Activated naive CD4-positive, alpha-beta T cell treated with anti-CD3 and anti-CD28 coated beads, Interleukin-2, amount 50 U/mL, for 16 hours (primary cell): ENCODE measurements at places on chromosomes 4 and X.

- DNase-seq: no peak
These were observed 8.6 kb upstream of the FGF5 start for GRCh38 chr4:80257851-80258250.

DNA sequence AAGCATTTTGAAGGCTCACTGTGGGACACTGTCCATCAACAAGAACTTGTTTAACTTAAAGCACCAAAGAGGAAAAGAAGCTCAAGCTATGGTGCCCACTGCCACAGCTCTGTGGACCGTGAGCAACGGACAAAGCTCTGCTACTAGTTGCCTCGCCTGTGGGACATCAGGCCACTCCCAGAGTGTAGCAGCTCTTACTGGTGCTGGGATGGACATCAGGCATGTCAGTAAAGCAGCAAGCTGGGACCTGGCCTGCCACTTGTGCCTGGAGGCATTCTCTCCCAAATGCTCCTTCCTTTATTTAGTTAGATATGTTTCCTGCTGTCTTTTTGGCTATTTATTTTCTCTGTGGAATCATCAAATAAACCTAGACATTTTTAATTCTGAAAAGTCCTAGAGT, 46.7 kb downstream of the TMEM154 start:
- no peak for DNase-seq

- no peak for DNase-seq
These were observed 116.8 kb upstream of the ZCCHC13 start for GRCh38 chrX:74187211-74187610.

DNA sequence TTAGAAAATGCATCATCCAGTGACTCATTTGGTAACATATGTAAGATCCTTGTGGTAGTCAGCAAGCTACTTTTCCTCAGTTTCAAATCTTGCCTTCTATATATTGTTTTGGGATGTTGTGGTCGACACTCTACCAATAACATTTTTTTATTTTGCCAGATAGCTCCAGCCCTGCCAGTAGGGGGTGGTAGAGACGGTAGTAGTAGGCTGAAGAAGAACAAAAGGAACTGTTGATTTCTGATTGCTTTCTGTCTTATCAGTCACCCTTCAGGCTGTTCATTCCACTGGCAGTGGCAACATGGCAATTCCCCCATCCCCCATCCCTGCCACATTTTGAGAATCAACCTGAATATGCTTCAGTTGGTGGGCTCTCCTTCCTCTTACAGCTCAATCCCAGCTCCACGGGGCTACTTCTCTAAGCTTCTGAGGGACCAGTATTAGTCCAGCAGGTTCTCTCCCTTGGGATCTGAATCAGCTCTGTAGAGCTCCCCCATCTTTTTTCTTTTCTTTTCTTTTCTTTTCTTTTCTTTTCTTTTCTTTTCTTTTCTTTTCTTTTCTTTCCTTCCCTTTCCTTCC, 171.5 kb upstream of the VEGFC start:
- no peak for DNase-seq

DNA sequence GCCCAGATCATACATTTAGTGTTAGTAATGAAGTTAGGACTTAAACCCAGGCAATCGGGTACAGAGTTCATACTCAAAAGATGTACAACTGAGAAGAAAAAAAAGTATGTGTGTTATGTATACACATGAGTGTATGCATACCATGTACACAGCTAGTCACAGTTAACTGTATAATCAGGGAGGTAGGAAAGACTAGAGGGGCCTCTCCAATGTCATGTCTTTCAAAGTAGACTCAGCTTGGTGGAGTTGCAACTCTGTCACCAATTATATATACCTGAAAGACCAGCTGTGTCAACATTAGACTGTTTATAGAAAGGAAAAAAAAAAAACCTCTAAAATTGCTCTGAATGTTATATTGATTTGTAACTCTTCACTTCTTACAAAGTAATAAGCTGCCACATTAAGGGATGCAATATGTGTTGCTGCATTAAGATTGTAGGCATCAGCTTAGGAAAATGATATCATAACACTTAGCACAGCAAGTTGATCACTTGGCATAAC, 167.5 kb downstream of the DCTD start:
- DNase-seq: no peak

DNA sequence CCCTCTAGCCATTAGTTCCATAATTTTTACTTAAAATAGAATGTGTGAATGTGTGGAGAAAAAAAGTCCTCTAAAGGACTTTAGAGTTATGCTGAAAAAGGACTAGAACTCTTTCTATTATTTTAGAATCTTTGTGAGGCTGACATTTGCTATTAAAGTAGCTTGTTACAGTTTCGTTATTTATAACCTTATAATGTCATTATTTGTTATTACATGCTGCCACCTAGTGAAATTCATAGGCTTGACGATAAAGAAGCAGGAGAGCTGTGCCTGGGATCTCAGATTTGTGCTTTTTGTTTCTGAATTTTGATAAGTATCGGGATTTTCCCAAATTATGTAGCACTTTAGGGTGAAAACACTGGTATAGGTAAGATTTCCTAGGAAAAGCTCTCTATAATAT, 38.5 kb upstream of the TAPT1 start:
- DNase-seq: no peak

DNA sequence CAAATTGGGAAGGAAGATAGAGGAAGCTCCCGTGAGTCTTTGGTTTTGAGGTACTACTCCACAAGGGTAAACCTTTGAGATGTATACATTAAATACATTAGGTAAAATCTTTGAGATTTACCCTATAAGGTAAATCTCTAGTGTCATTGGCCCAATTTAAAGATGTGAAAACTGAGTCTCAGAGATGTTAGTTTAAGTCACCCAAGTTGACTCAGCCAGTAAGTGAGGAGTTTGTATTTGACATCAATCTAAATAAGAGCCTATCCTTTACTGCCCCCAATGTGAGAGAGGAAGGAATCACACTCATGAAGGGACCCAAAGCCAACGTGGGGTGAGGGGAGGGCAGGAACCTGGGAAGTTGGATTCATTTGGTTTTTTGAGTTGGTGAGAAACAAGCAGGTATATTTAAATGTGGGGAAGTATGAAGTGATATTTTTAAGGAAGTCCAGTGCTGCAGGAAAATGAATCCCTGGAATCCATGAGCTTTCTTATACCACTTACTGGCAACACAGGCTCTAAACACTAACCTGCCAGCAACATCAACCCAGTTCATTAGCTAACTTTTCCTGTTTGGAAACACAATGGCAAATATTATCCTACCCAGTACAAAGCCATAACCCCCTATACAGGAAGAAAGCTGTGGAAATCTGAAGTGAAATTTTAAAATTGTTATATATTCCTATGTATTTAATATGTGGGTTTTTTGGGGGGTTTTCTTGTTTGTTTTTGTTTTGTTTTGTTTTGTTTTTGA, 55.3 kb downstream of the PALLD start:
- DNase-seq: no peak

DNA sequence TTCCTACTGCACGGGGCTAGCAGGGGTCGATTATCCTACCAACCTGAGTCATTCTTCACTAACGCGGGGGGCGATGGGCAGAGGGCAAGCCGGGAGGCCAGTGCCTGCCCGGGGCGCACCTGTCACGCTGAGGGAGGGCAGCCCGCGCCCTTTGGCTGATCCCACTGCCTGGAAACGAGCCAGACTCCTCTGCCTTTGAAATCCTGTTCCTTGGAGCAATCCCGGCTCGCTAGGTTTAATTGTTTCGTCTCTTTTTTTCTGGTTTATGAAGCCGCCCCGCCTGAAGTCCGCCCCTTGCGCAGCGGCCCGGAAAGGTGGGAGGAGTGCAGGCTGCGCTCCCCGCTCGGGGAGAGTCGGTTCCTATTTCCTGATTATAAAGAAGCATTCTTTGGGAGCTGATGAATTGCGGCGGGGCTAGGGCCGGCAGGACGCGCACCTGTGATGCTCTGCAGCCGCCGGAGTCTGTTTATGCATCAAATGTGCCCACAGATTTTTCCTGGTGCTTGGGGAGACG, 484.2 kb downstream of the BCOR start:
- peak; percentile 31 for DNase-seq

DNA sequence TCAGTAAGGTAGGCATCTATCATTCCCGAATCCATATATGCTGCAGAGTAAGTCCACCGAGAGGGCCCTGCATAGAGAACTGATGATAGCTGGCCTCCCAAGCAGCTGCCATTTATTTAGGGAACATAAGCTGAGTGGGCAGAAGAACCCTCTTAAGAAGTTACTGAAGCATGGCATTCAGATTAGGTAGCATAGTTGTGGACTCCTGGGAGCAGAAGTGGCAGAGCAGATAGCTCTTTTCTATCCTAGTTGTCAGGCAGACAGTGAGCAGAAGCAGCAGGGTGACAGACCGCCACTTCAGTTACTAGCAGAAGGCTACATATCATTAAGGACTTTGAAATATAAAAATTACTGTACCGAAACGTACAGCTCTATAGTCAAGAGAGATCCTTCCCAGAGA, 454.7 kb downstream of the PPP4R3C start:
- DNase-seq: no peak

DNA sequence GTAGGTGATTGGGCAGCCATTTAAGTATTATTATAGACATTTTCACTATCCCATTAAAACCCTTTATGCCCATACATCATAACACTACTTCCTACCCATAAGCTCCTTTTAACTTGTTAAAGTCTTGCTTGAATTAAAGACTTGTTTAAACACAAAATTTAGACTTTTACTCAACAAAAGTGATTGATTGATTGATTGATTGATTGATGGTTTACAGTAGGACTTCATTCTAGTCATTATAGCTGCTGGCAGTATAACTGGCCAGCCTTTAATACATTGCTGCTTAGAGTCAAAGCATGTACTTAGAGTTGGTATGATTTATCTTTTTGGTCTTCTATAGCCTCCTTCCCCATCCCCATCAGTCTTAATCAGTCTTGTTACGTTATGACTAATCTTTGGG, 16.3 kb downstream of the HPRT1 start:
- DNase-seq: no peak
